ENCODE measurements at places on chromosomes 13 and 19.

GRCh38 chr19:40791996-40792395 is 7.0 kb upstream of the EGLN2 start:
- DNase-seq, result no peak

DNA sequence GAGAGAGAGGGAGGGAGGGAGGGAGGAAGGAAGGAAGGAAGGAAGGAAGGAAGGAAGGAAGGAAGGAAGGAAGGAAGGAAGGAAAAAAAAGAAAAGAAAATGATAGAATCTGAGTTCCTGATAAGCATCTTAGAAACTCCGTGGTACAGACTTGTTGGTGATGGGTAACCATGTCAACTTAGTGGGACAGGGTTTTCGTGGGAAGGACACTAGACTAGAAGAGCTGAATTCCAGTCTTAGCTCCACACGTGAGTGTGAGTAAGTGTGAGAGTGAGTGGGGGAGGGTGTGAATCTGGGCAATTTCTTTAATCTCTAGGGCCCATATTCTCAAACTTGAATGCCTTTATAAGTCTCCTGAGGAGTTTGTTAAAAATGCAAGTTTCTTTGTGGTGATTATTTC is 35.0 kb downstream of the PABPC3 start:
- no peak for DNase-seq

DNA sequence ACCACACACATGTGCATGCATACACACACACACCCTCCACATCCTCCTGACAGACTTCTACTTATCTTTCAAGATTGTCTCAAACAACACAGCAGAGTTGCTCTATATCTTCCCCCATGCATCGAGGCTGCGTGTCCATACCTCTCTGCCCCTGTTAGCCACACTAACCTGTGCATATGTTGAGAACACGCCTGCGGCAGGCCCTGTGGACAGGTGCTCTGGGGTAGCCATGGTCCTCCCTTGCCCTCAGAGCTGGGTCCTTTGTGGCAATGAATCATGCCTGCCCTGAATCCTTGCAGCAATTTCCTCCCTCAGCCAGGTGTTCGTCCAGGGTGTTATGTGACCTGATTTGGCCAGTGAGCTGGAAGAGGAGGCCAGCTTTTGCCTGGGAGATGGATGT is 213.3 kb downstream of the KATNAL1 start:
- no peak for DNase-seq

DNA sequence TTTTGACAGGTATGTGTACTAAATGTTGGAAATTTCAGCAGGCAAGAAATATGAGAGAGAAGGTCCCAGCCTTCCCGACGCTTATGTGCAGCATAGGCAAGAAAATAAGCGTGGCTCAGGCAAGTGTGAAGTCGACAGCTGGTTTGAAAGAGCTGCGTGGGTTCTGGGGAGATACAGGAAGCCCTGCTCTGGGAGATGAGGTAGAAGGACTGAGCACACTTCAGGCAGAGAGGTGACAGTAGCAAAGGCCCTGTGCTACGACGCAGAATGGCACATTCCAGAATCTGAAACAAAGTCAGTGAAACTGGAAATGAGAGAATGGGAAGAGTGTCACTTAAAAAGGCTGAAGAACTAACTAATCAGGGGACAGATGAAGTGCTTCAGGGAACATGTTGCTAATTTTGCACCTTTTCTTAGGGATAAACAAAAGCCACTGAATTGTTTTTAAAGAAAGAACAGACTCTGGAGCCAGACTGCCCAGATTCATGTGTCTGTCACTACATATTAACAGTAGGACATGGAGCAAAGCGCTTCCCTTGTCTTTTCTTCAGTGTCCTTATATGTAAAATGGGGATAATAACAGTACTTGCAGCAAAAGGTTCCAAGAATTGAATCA is 160.1 kb downstream of the SPRY2 start:
- no peak for DNase-seq

- DNase-seq, result no peak
Observed at GRCh38 chr13:33230178-33230881, 55.2 kb downstream of the STARD13 start.

GRCh38 chr13:111610081-111610480 is 289.6 kb downstream of the TEX29 start:
- no peak for DNase-seq

DNA sequence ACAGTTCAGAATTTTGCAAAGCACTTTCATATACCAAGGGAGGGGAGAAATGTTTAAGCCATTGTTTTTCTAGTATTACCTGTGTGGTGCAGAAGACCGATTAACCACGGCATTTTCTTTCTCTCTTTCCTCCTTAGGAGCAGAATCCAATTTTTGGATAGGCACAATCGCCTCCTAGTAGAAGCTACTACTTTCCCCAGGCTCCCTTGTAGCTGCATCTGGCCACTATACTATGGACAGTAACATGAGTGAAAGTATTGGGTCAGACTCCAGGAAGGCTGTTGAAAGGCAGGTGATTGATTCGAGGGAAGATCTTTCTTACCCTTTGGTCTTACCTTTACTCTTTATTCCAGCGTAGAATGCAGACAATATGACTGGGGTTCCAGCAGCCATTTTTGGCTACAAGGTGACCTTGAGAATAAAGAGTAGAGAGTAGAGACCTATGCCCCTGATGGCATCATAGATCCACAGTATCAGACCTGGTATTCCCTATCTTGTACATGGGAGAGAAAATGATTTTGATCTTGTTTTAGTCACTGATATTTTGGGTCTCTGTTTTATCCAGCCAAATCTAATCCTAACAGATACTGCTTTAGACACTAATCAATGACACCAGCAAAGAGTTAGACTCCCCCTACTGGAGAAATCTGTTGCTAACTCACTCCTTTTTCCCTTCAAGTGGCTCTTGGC is 77.0 kb downstream of the LRRC63 start:
- DNase-seq, result peak; percentile 68

GRCh38 chr19:42115705-42116104 is 16.5 kb downstream of the POU2F2 start:
- DNase-seq, result no peak

GRCh38 chr13:106331116-106331515 is 204.3 kb downstream of the EFNB2 start:
- DNase-seq, result no peak

DNA sequence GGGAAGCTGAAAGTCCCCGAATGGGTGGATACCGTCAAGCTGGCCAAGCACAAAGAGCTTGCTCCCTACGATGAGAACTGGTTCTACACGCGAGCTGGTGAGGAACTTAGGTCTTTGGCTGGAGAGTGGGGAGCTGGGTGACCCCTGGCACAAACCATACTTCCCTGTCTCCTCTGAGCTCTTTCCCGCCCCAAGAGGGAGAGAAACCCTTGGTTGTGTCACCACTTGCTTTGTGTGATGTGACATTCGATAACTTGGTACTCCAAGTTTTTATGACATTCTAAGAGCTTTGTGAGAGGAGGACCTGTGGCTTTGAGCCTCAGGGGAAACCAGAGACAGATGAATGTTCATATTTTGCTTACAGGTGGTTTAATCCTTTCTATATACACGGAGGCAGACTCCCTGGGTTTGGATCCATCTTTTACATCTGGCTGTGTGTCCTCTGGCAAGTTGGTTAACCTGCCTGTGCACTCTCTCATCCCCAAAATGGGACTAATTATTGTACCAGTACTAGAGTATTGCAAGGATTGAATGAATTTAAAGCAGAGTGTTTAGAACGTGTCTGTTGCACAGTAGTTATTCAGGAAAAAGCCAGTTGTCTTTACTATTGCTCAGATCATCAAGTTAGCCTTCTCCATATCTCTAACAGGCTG is 1.2 kb downstream of the RPS19 start:
- no peak for DNase-seq

GRCh38 chr13:68254151-68254550 is 1024.0 kb upstream of the PCDH9 start:
- no peak for DNase-seq

DNA sequence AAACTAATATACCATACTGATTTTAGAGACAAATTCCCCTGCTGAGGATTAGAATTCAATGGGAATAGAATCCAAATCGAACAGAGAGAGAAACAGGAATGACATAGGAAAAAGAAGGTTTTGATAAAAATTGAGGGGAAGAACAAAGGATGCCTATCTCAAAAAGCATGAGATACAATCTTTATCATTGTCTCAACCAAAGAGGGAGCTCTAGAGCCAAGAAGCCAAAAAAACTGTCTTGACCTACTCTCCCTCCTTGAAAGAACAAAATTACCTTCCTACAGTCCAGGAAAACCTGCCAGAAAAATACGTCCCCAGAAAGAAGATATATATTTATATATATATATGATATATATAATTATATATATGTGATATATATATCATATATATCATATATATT is 39.2 kb upstream of the MIR17HG start:
- DNase-seq, result peak; percentile 31

DNA sequence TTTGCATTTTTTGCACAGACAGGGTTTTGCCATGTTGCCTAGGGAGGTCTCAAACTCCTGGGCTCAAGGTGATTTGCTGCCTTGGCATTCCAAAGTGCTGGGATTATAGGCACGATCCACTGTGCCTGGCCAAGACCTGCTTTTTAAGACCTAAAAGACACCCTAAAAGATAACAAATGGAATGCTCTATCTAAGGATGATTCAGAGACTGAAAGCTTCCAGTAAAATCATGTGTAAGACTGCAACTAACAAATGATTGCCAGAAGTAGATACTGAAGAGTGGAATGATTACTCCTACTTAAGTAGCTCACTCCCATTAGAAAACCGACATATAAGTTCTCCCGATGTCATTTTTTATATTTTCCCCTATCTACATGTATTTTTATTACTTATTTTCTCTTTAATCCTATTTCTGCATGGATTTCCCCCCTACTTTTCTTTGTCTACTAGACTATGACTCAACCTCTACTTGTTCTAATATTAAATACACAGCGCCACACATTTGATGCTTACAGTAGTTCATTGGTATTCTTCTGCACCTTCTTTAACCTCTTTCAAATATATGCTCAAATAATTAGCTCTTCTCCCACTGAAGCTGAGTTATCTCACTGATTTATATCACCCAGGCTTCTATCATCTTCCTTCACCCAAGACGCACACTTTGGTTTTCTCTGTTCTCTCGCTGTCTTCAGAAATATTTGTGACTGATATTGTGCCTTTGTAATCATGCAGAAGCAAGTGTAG is 32.2 kb upstream of the KLF12 start:
- DNase-seq, result no peak

DNA sequence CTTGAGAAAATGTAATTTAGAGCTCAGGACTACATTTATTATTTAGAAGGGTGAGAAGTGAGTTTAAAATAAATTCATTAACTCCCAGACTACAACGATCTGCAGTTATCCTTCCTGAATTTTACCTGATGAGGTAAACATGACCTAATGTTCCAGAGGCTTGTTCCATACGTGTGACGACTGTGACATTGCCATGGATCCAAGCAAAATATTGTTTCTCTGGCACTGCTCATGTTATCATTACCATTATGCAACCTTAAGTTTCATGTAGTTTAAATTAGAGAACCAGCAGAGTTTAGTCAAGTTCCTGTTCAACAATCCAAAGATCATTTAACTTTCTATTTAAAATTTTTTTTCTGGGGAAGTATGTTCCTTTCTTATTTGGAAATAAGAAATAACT is 279.6 kb downstream of the KLF5 start:
- DNase-seq, result no peak

GRCh38 chr13:101876951-101877350 is 424.5 kb downstream of the ITGBL1 start:
- DNase-seq, result no peak

GRCh38 chr19:17721821-17722220 is 2.5 kb downstream of the MAP1S start:
- DNase-seq, result no peak

GRCh38 chr13:20359335-20359734 is 127.2 kb upstream of the GJB6 start:
- no peak for DNase-seq

DNA sequence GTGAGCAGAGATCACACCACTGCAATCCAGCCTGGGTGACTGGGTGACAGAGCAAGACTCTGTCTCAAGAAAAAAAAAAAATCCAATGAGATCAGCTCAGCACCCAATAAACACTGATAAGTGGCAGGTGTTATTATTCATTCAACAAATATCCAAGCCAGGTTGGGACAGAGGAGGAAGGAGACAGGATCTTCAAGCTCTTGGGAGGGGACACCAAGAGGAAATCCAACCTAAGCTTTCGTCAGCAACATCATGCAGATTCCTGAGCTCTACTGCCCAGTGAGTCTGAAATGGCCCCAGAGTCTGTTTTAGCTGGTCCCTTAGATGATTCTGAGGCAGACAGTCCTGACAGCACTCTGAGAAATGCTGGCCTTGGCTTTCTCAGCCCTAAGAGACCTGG is 7.7 kb downstream of the RFX1 start:
- DNase-seq, result no peak

DNA sequence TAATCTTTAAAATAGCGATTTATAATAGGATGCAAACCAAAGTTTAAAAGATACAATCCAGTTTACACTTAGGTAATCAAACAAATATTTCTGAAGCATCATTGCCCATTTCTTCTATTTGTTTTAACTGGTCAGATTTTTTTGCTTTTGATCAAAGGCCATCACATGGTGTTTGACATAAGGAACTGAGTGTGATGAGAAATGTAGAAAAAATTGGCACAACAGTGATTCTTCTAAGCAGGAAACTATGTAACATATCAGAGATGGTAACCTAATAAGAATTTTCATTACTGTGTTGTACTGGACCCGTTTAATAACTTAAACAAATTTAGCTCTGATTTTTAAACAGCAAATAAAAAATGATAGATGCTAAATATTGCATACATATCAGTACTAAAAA is 644.7 kb upstream of the KLF12 start:
- DNase-seq, result no peak

DNA sequence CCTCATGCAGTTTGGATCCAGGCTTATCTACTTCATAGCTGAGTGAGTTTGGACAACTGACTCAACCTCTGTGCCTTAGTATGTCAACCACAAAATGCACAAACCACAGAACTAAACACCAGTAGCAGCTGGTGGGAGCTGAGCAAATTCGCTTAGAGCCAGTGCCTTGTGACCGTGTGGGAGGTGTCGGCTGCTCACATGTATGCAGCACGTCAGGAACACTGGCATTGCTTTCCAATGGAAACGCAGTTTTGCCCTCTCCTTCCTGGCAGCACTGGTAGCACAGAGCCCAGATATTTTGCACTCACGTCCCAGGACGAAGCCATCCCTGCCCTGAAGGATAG is 8.3 kb upstream of the NTN5 start:
- DNase-seq, result no peak

DNA sequence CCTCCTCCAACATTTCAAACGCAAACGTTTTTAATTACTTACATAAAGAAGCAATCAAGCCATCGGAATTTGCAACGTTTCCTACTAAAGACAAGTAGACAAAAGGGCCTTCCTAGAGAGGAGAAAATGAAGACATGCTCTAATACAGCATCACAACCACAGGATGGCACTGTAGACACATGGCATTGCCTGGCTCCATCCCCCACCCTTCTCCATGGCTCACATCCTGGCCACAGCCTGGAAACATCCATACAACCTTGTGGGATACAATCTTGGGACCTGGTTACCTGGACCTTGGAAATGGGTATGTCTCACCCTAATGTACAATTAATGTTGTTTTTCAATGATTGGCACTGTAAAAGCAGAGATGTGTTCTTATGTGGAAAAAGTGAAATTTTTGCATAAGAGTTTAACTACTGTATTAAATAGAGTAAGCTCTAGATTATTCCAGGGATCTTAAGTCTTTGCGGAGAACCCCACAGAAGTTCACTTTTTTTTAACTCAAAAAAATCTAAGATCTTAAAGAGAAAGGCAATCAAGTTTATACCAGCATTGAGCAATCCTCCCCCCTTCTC is 21.5 kb downstream of the EBPL start:
- DNase-seq, result peak; percentile 77
